Thoracic aorta (tissue), 2 donors: ENCODE measurements at places on chromosomes 7 and 10.

DNA sequence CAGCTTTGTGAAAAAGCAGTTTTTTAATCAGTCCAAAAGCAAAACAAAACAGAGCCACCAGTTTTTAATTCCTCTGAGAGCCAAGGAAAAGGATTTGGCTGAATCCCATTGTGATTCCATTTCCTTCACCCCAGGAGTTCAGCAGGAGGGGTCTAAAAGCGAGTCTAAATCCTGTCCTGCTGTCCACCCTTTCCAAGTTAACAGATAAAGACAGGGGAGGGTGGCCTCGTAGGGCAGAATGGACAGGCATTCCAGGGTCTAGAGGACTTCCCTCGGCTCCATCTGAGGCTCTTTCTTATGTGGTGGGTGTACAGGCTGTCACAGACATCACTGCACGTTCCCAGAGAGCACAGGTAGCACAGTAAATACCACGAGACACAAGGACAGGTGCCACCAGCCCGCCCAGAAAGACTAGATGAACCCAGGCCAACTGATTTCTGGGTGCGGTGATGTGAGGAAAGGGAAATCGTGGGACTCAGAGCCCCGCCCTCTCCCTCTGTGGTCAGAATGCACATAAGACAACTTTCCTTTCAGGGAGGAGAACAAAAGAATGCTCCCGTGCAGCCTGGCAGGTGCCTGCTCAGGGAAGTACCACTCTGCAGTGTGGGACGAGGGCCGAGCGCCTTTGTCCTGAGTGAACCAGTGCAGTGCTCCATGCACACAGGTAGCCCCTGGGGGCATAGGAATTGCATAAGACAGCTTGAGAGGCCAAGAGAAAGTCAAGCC is 119.7 kb downstream of the ABLIM1 start:
- DNase-seq: no peak

DNA sequence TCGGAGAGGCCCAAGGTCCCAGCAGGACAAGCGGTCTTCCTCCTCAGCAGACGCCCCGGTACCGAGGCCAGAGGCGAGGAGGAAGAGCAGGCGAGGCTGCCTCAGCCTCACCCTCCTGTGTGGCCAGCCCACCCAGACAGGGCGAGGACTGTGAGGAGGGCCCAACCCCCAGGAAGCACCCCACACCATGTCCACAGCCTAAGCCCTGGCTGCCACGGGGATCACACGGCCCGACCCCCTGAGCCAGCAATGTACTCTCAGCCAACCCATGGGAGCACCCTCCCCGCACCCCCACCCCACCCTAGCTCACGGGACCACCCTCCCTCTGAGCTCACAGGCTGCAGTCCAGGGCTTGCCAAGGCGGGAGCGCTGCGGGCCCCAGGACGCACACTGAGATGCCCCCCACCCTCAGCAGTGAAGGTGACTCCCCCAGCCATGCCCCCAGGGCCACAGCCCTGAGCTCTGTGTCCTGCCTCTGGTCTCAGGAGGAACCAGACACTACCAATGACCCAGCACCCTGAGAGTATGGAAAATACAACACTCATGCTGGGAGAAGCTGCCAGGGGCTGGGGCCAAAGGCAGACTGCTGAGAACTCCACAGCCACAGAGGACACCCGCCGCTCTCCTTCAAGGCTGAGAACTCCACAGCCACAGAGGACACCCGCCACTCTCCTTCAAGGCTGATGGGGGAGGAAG is 93.6 kb downstream of the MAD1L1 start:
- DNase-seq: no peak

GRCh38 chr10:113458451-113458850 is 94.4 kb upstream of the HABP2 start:
- no peak for DNase-seq

DNA sequence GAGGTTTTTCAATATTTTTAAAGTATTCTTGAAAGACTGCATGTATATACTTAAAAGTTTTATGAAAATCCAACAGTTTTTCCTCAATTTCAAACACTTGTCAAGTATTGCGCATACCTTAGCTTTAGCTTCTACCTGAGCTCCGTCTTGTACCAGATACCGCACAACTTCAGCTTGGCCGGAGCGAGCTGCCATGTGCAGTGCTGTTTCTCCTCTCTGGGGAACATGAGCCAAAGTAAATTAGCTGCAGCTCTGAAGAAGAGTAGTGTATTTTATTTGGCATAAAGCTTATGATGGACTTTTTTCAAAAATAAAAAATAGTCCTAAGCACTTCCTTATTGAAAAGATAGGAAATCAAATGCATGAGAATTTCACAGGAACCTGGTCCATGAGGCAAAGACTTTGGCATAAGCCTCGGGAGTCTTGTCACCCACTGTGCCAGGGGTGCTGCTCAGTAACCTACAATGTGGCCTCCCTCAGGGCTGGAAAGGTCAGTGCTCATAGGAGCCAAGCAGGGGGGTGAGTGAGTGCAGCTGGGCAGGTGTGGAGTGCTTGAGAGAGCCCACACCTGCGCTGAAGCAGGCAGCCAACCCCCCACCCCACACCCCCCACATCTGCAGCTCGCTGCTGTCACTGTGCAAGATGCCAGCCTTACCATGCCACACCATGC is 189.5 kb downstream of the ANK3 start:
- DNase-seq: no peak

GRCh38 chr10:125261491-125262186 is 101.3 kb upstream of the CTBP2 start:
- DNase-seq: no peak

DNA sequence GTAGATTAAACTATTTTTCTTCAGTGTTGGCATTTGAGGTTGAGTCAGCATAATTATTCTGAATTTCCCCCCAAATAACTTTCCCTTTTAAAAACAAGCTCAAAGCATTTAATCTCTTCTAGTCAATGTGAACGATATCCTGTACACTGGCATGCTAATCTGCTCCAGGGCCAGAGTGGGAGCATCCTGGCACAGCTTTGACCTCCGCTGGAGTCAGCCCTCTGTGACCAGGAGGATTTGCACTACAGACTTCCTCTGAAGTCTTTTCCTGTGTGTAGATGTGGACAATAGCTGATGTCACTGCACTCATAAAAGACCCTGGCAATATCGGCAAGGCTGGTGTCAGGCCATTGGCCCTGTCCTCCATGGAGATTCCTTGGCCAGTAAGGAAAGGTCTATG is 340.2 kb downstream of the CDC14C start:
- DNase-seq: no peak

GRCh38 chr10:93259126-93259525 is 185.4 kb downstream of the CYP26A1 start:
- DNase-seq: no peak

DNA sequence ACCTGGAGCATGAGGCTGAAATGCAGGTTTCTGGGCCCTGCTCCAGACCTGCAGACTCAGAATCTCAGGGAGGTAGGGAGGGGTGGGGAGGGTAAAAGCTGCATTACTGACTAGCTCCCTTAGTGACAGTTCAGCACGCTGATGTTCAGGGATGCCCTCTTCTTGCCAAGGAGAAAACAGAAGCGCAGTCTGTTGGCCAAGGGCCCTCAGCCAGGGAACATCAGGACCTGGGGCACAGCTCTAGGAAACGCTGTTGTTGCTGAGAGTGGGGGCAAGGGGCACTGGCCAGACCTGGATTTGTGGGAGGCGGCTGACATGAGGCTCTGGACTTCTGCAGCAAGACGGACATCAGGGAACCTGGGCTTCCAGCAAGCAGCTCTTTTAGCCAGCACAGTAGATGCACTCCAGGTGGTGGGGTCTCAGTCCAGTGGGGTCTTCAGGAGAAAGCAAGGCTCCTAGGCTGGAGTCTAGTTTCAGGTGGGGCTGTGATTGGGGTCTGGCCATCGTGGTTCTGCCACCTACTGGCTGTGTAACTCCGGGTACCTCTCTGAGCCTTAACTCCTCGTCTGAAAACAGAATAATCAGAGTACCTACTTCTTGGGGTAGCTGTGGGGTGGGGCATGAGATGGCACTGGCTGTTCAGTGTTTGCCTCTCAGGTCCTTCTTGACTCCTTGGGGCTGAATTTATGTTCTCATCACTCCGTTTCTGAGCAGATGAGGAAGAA is 72.9 kb upstream of the PRLHR start:
- no peak for DNase-seq

DNA sequence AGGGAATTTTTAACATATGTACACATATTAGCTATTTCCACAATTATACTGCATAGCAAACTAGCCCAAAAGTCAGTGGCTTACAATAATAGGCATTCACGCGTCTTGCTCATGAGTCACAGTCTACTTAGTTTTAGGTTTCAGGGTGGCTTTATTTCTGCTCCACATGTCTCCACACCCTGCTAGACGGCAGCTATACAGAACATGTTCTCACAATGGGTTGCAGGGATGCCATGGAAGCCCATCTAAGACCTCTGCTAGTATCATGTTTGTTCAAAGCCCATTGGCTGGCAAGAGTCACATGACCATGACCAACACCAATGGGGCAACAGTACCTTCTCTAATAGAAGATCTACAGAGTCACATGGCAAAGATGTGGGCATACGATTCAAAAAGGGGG is 96.3 kb upstream of the NEBL start:
- DNase-seq: no peak

DNA sequence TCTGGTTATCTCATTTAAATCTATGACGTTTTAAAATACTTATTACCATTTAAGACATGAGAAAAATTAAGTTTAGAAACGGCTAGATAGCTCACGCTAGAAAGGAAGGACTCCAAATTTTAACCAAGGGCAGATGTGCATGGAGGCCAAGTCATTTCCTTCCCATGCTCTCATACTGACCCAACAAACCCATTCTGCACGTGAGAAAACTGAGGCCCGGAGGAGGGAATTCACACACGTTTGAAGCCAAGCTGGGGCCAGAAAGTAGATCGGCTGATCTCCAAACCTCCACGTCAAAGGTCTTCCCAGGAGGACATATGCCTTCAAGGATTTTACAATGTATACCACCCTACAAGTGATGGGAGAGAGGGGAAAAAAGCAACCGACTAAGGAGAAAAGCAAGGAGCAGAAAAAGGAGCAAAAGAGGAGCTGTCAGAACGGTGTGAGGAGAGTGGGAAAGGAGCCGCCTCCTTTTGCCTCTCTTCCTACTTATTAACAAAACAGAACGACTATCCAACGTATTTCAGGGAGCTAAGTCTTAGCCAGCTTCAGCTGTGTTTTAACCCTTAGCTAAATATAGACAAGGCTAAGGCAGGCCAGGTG is 645 bp upstream of the SIRT1 start:
- no peak for DNase-seq

DNA sequence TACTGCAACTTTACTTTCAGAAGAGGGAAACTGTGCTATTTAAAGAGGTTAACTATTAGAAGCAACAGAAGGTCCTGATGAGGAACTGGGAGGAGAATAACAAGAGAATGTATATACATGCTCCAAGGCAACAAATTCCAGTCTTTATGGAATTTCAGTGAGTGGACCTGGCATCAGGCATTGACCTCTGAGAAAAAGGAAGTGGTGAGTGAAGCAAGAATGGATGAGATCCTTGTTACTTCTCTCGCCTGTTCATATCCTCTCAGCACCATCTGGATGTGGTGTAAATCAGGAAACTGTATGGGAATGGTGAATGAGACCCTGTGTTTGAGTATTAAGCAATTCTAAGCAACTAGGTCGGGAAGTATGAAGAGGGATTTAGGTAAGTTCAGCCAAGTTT is 30.3 kb upstream of the KBTBD2 start:
- DNase-seq: no peak
